NCI-H1694 treated with DMSO at 0.1 percent for 48 hours (cell line): ENCODE measurements at places on chromosomes 7 and 10.

- DNase-seq, result no peak
Observed at GRCh38 chr10:110058212-110058611, 50.4 kb downstream of the ADD3 start.

- DNase-seq, result no peak
Observed at GRCh38 chr7:16509829-16510228, 16.8 kb upstream of the LRRC72 start.

DNA sequence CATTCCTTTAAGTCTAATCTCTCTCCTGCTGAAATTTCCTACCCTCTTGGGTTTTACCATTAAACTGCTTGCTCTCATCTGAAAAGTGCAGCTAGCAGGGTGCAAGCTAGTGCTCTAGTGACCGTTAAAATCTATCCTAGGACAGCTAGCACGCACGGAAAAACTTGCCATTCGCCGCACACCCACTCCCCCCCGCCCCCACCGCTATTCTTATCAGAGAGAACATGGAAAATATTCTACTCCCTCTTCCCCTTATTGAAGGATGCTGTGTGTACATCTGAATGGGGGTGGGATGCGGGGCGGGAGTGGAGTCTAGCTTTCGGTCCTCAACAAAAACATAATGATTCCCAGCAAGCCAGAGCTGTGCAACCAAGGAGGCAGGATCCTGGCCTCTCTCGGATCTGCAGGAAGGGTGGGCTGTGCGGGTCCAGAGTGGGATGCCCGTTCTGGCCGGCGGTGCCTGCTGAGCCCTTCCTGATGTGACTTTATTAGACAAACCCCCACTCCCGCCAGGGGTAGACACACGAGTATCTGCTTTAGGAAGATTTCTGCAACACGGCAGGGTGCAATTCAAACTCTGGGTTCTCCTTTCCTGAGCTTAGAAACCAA lies 1.1 kb upstream of the ADRA2A start:
- DNase-seq, result no peak

- peak; percentile 71 for DNase-seq
Observed at GRCh38 chr7:12490107-12490688, 80.3 kb upstream of the SCIN start.
